ENCODE measurements at places on chromosomes 1 and 21. TPM values are rescaled to one million over a fixed set of nuclear protein-coding genes. Genes with fewer than 3 reads are reported as not detected.

GRCh38 chr1:29540801-29541357 is 304.6 kb downstream of the PTPRU start:
- DNase-seq, result no peak

DNA sequence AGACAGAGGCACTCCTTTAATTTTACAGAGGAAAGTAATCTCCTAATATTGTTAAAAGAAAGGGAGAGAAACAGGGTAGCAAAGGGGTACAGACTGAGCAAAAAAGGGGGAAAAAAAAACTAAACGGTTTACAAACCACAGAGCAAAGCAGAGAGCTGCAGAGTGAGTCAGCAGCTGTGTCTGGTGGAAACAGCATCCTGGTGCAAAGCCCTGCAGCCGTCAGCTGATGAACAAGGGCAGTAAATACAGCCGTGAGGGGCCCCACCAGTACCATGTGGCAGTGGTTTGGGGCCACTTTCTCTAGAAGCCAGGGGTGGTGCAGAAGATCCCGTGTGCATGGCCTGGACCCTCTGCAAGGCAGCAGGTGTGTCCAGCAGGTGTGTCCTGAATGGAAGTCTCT is 111.3 kb downstream of the ERG start:
- DNase-seq, result no peak

GRCh38 chr21:25568246-25568645 is 39.0 kb downstream of the MRPL39 start:
- no peak for DNase-seq

DNA sequence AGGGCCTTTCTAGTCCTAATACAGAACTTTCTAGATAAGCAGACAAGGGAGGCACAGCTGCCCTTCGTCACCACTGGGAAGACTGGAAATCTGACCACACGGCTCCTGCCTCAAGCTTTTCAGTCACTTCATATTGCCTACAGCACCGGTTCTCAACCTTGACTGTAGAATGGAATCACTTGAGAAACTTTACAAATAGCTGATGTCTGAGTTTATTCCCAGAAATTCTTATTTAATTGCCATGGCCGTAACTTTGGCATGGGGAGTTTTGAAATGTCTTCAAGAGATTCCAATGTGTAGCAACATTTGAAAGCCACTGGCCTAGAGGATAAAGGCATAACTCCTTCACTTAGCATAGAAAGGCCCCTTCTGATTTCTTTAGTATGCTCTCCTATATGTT is 42.4 kb upstream of the STMN1 start:
- DNase-seq, result no peak

DNA sequence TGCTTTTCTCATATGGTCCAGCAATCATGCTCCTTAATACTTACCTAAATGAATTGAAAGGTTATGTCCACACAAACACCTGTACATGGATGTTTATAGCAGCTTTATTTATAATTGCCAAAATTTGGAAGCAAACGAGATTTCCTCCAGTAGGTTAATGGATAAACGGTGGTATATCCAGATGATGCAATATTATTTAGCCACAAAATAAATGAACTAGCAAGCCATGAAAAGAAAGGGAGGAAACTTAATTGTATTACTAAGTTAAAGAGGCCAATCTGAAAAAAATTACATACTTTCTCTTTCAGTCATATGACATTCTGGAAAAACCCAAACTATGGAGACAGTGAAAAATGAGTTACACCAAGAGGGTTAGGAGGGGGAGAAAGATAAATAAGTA is 76.3 kb upstream of the LRRC7 start:
- no peak for DNase-seq

The TFAP2E gene
- 8.6 TPM for total RNA-seq

The TNFRSF8 gene
- not detected for total RNA-seq

The OR2AK2 gene
- 5.4 TPM for total RNA-seq

All from dorsolateral prefrontal cortex (tissue), 122 donors.